Astrocyte of the cerebellum (primary cell): ENCODE measurements at places on chromosomes 3 and 15.

GRCh38 chr3:196440696-196441095 is 8.5 kb upstream of the UBXN7 start:
- no peak for DNase-seq

- no peak for DNase-seq
Measured at GRCh38 chr15:94366781-94367180, 135.4 kb downstream of the MCTP2 start.

GRCh38 chr15:63945838-63946298 is 100.4 kb downstream of the DAPK2 start:
- DNase-seq: no peak

- peak; percentile 4 for DNase-seq
Measured at GRCh38 chr15:98428253-98428989, 219.9 kb upstream of the IGF1R start.

DNA sequence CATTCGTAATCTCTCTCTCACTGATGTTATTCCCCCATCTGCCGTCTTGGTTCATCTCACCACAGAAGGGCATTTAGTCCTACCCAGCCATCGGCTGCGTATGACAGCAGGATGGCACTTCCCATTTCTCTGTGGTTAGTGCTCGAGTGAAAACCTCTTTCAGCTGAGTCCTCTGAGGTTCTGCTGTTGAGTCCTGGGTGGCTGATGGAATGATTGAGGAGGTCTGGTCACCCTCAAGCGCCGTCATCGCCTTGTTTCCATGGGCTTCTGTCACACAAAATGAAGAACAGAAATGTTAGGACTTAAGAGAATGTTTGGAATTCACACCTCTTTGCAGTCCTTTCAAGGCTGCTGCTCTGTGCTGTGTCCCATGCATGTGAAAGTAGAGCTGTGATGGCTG is 9.4 kb upstream of the SACM1L start:
- no peak for DNase-seq

DNA sequence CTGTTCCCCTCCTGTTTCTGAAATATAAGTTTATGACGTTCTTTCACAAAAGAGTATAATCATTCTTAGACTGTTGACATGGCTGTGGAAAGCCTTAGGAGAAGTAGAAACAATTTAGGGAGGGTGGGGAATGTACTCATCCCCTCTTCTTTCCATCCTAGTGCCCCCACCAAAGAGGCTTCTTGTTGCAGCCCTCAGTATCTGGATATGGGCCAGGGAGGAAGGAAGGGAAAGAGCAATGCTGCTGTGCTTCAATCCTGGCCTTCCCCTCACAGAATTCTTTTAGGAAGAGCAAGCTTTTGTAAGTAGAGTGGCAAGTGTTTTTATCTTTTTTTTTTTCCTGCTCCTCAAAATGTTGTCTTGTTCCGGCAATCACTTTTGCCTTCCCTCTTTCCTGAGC is 1.7 kb downstream of the INAFM2 start:
- DNase-seq: no peak

GRCh38 chr15:62027263-62027565 is 33.0 kb downstream of the VPS13C start:
- no peak for DNase-seq

DNA sequence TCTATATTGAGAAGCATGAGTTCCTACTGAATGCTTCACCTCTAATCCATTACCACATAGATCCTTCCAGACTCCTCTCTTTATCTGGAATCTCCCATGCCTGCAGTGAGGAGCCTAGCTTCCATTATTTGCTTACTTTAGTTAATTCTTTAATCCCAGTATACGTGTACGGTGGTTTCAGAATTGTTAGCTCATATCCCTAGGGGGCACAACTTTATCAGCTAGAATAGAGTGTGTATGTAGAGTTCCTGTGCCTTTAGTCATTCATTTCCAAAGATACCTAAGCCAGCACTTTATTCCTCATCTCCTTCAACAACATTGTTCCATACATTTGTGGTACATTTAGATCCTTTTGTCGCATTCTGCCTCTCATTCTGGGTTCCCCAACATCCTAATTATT is 226.0 kb downstream of the TJP1 start:
- peak; percentile 28 for DNase-seq

- no peak for DNase-seq
Measured at GRCh38 chr15:77019521-77020331, 24.8 kb downstream of the PSTPIP1 start.

DNA sequence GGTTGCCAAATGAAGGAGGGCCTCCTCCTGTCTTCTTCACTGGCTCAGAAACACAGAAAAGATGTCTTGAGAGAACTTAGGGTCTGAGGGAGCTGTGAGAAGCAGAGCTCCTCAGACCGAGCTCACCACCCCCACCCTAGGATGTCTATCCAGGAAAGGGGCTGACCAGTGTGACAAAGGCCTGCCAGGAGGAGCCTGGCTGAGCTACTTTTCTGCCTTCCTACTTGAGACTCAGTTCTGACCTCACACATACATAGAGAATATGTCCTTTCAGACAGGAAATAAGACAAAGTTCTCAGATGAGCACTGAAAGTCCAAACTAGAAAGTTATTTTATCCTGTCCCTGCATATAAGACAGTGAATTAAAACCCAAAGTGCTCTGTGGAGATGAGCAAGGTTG is 54.5 kb downstream of the KIF9 start:
- DNase-seq: no peak

- DNase-seq: no peak
Measured at GRCh38 chr15:81189583-81190283, 6.9 kb upstream of the IL16 start.

- no peak for DNase-seq
Measured at GRCh38 chr3:55166576-55167555, 239.0 kb upstream of the LRTM1 start.

- DNase-seq: no peak
Measured at GRCh38 chr15:42084465-42085235, 9.7 kb downstream of the PLA2G4D start.
